ENCODE measurements at places on chromosomes 2 and 18.

- DNase-seq = no peak
These were observed 105.0 kb upstream of the SMAD7 start for GRCh38 chr18:49055754-49056172.

DNA sequence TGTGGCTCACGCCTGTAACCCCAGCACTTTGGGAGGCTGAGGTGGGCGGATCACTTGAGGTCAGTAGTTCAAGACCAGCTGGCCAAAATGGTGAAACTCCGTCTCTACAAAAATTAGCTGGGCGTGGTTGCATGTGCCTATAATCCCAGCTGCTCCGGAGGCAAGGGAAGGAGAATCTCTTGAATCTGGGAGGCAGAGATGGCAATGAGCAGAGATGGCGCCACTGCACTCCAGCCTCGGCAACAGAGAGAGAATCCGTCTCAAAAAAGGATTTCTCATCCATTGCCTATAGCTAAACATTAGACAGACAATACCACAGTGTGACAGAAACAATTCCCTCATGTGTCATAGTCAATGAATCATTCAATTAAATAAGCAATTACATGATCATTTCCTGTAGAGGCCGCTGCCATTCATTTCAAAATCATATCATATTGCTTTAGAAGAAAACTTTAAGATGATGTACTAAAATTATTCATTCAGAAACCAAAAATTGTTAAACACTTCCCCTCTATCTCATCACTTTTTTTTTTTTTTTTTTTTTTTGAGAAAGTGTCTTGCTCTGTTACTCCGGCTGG, 69.5 kb upstream of the TGIF1 start:
- no peak for DNase-seq

GRCh38 chr2:15677141-15677843, 85.6 kb downstream of the DDX1 start:
- DNase-seq = no peak

GRCh38 chr2:85893428-85894258, 4.9 kb upstream of the ST3GAL5 start:
- DNase-seq = no peak

DNA sequence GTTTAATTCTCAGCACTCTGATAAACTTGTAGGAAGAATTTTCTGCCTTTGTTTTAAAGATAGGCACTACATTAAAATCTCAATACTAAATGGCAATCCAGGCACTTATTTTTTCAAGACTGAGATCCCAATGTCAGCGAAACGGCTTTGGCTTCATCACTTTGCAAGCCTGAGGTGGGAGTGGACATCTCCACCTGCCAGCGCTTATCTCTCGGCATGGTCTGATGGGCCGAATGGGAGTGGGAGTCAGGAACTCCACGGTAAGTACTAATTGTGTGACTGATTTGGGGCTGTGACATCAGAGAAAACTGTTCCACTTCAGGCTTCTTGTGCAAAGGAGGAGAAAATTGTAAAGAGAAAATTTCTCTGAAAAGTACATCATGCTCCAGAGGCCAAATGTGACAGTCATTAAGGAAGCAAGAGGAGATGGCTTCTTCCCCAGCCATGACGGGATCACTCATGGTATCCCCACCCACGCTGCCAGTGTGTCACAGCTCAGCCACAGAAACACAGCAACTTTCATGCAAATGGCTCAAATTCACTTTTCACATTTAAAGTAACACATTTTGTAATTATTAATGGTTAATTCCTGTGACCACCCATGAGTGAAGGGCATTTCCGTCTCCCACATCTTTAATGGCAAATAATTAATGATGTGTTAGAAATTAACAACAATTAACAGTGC, 385.5 kb upstream of the HNRNPA3 start:
- peak; percentile 22 for DNase-seq

- no peak for DNase-seq
These were observed 68.8 kb downstream of the LTBP1 start for GRCh38 chr2:33015421-33016142.

- DNase-seq = no peak
These were observed 368.2 kb downstream of the IRS1 start for GRCh38 chr2:226431288-226431948.

GRCh38 chr2:234496835-234497593, at the start of gene ARL4C:
TSS of gene ARL4C (minus strand) at chr2:234497081. CDS start at chr2:234496586, 495 bp downstream.
- DNase-seq = no peak

DNA sequence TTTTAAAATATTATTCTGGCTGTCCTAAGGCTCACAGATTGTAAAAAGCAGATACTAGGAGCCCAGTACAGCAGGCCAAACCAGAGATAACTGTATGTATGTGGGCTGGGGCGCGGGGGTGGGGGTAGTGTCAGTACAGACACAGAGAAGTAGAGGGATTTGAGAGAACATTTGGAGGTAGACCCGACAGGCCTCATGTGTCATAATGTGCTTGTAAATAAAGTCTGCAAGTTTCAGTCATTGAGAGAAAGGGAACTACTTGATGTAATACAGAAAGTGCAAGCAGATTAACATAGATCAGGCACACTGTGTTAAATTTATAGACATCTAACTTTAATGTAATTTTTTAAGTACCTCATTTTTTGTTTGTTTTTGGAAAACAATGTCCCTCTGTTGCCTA, 7.4 kb upstream of the POLI start:
- DNase-seq = no peak

DNA sequence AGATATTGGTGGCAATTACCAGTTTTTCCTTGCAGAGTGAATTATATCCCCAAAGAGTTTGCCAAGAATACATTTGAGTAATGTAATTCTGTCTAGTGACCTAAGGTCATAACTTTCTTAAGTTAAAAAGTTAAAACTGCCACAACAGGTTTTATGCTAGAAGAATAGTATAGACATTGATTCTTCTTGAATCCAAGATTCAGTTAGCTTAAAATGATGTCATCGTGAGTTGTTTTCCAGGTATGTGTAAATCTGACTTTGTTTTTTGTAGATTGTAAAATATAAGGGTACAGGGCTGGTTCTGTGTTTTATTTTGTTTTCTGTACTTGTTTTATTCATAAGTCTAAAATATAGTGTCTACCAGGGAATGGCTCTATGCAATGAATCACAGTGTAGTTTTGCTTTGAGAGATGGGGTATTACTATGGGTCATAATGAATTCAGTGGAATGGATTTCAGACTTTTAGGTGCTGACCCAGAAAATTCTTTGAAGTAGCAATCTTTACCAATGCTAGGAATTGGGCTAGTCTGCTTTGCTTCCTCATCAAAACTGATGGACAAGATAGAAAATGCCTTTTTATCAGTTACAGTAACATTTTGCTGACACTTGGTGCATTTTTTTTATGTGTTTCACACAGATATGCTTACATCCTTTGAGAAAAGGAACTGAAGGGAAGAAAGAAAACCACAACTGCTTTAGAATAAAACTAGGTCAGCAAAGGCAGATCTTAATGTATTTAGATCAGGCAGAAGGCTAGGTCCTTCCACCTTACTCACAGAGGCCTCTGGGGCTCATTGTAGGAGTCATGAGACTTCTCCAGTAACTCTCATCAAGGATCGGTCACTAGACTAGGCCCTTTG, 20.8 kb upstream of the MGAT5 start:
- DNase-seq = no peak

GRCh38 chr2:126645211-126645618, 10.7 kb upstream of the GYPC start:
- DNase-seq = no peak

DNA sequence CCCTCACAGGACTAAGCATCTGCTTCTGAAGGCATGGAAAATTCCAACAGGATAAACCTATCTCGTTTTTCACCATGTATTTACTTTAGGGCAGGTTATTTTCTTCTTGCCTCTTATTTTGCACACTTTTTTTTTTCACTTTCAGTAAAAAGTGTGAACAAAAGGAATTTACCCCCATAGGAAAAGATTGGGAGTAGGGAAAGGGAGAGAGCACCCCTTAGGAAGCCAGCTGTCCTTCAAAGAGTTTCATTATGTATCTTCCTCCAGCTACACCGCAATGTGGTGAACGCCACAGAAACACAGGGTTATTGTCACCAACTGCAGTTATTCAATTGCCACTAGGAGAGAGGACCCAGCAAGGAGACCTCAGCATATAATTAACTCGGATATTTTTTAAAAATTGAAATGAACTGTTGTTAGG, 286.2 kb upstream of the VRK2 start:
- no peak for DNase-seq

GRCh38 chr2:183172220-183172887, 48.1 kb downstream of the NUP35 start:
- no peak for DNase-seq

- no peak for DNase-seq
These were observed 12.7 kb downstream of the PCARE start for GRCh38 chr2:29061616-29062015.

- DNase-seq = no peak
These were observed 41.6 kb downstream of the UNC50 start for GRCh38 chr2:98649992-98650375.

- no peak for DNase-seq
These were observed 215.0 kb upstream of the LRATD1 start for GRCh38 chr2:14417551-14417950.

DNA sequence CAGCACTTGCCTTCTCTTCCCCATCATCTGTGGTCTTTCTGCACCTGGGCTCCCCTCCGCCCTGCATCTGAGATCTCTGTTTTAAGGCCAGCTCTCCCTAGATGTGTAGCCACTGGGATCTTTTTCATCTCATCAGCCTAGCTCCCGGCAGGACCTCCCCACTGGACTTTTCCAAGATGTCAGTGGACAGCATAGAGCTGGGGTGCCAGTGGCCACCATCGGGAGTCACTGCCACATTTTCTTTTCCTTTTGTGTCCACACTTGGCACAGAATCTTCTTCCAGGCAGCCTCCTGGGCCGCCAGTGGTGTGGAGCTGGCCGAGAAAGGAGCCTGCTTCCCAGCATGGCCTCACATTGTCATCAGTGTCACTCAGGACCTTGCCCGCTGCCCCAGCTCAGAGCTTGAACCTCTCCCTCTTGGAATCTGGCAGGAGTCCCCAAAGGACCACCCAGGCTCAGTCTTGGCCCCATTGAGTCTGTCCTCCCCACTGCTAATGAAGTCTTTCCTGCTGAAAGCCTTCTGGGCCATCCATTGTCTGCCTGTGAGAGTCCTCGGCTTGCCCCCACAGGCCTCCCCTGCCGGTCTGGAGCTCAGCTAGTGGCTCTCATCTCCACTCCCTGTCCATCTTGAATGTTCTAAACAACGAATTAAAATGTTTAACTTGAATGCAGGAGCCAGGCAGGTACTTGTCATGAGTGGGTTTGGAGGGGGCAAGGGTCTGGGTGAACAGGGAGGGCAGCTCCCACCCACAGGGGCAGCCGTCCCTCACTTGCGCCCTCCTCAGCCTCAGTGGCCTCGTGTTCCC, 324.4 kb downstream of the GBX2 start:
- DNase-seq = no peak

DNA sequence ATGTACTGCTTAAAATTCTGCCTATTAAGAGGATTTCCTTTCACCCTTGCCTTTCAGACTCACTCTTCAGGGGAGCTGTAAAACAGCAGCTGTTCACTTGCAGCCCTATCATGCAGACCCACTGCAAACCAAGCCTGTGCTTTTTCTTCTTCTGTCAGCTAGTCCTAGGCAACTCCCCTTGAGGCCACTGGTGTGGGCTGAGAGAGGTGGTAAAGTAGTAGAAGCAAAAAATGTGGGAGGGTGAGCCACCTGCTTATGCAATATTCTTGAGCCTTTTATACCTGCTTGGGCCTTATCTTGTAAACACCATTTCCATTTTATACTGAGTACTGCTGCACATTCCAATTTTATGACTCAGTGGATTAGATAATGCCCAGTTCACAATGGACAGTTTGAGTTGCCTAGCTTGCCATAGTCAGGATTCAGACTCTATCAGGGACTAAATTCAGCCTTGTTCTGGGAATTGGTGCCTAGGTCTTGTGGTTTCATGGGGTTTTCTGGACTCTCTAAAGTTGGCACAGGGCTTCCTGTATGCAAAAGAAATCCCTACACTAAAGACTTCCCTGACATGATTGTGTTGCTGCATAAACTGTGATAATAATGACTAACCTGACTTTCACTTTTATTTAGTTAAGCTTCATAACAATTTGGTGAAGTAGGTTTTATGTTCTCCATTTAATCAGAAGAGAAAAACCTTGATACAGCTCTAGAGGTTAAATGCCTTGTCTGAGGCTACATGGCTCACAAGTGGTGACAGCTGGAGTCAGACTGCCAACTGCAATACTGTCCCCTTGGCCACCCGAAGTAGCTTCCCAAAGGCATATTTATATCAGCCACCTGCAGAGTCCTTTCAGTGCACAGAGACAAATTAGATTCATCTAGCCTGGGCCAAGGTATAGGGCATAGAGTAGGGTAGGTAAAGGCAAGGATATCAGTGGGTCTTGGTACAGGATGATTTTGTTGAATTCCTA, 47.4 kb upstream of the KDM3A start:
- DNase-seq = no peak

DNA sequence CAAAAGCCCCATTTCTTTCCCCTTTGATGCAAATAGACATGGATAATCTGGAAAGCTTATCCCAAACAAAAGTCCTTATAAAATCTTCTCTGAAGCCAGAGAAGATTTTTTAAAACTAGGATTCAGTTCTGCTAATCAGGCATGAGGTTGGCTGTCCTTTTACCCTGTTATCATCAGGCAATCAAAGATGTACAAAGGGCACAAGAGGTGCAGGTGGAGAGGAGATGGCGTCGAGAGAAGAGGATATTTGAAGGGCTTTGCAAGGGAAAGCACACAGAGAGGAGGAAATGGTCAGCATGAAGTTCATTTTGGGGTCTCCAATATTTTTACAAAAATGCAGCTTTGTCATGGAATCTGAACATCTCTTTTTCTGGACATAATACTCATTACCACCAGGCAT, 88.5 kb downstream of the KLF7 start:
- no peak for DNase-seq

DNA sequence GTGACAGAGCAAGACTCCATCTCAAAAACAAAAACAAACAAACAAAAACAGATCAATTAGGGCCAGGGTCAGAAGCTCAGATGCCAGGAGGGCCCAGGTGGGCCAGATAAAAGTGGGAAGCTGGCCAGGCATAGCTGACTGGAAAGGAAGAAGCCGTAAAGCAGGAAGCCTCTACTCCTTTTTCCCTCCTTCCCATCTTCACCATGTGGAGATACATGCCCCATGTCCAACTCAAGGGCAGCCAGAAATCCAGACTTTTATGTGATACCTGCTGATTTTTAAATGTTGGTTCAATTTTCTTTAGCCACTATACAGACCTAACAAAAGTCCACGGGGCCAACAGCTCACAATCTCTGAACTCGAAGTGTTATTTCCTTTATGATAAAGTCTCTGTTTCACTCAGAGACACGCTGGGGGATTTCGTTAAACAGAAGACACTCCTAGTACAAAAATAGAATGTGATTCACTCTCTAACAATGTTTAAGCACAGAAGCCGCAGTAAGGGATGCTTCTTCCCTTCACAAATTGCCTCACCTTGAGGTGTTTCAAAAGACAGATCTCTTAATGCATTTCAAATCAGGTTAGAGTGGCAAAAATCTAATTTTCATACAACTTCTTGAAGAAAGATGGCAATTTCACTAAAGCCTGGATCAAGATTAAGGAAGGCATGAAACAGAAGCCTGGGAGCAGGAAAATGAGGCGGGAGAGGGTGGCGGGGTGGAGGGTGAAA, 14.0 kb downstream of the TMEM247 start:
- no peak for DNase-seq

All from stimulated activated CD8-positive, alpha-beta memory T cell treated with anti-CD3 and anti-CD28 coated beads, Interleukin-7, amount 100 ng/mL, for 24 hours (primary cell).